ENCODE measurements at places on chromosomes 6 and 20. TPM values are rescaled to one million over a fixed set of nuclear protein-coding genes. Genes with fewer than 3 reads are reported as not detected.

WFDC12 gene
- not detected for total RNA-seq

HLA-DRB5 gene
- 19.0 TPM for total RNA-seq

GRCh38 chr6:89080281-89081128 lies at the start of gene PNRC1:
Gene PNRC1, plus strand, starts transcription at chr6:89080751. Its CDS starts 144 bp downstream, at chr6:89080895.
- DNase-seq = peak; percentile 100

CTAGE9 gene
- not detected for total RNA-seq

- no peak for DNase-seq
Observed at GRCh38 chr6:126117251-126117650, 130.9 kb downstream of the TRMT11 start.

GRCh38 chr6:105920071-105920470 lies 166.1 kb upstream of the PRDM1 start:
- no peak for DNase-seq

MRPS18B gene
- 170 TPM for total RNA-seq

STX7 gene
- 64.3 TPM for total RNA-seq

DNA sequence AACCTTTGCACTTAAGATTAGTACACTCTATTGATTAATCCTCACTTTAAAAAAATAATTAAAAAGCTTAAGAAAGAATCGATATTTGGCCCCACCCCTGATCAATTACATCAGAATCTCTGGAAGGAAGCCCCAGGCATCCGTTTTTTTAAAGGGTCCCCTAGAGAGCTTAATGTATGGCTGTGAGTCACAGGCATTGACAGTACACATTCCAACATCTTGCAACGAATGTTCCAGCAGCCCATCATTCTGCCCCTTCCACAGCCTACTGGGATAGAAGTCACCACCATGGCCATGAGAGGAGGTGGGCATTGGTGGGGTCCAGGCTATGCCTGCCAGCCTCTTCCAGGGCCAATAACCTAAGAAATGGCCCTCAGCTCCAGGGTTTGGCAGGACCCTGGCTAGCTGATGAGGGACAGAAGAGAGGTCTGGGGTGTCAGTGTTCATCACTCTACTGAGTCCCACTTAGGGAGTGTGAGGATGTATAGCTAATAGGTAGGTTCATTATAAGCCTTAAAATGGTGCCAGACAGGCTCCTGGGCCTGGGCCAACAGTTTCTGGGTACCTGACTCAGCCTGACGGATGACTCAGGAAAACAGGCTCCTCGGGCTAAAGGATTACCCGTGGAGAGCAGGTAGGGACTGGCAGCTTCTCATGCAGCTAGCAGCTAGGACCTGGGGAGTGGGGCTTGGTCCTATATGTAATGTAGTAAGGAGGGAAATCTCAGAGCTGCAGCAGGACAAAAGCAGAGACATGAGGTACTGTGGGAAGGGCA lies 40.4 kb downstream of the MDGA1 start:
- no peak for DNase-seq

GRCh38 chr6:111339294-111339693 lies 143.7 kb downstream of the REV3L start:
- DNase-seq = no peak

DNA sequence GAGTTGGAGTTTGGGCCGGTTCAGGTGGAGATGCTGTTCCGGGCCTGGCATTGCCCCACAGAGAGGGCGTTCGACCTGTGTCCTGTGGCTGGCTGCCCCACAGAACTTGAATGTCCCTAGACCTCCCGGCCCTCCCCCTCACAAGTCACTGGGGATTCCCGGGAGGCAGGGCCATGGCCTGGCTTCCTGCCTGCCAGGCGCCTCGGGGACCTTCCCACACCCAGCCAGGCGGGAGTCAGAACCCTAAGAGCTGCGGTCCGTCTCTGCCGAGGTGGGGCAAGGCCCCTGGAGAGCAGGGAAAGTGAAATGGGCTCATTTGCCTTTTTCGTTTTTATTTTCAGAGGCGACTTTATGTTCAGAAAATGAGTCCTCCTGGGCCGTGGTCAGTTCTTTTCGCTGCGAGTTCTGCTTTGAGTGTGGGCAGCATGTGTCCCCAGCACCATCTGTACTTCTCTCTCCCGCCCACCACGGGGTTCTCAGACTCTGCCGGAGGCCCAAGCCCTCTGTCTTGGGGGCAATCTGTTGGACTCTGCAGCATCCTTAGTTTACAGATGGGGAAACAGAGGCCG lies 8.5 kb downstream of the RBM38 start:
- peak; percentile 77 for DNase-seq

GRCh38 chr20:44790638-44791393 lies 19.5 kb downstream of the RIMS4 start:
- no peak for DNase-seq

TP53INP2 gene
- total RNA-seq = 9.7 TPM

GRCh38 chr6:18473755-18474154 lies 86.6 kb downstream of the RNF144B start:
- no peak for DNase-seq

LY6G6D gene
- not detected for total RNA-seq

DNA sequence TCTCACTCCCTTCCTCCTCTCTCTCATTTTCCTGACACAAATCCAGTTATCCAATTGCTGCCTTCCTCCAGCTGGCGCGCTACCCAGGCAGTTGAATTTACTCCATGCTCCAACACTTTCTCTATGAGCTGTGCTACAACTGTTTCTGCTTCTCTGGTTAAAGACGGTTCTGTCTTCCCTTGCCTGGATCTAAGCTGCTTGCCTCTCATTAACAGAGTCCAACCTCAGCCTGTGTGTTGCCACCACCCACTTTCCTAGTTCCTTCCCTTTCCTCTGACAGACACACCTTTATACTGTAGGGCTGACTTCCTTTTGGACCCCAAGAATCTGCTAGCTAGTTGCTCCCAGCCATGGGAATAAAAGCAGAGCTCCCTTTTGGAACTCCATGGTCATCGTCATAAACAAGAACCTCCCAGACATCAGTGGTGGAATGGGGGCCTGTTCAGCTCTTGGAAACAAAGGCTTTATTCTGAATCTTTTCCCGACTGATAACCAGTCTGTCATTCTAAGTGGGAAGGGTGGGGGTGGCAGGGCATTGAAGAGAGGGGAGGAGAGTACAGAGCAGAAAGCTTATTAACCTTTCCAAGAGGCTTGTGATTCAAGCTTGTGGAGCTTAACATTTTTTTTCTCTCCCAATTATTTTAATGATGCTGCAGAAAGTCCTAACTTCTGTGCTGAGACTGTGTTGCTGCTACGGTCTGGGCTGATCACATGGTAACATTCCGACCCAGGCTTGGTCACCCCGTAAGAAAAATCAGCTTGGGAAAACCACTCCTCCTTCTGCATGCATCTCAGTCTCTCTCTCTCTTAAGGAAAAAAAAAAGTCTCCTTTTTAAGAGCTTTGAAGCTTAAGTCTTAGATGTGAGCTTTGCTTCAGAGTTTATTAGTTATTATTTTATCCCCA lies 31.3 kb upstream of the BMP2 start:
- DNase-seq = no peak

DNA sequence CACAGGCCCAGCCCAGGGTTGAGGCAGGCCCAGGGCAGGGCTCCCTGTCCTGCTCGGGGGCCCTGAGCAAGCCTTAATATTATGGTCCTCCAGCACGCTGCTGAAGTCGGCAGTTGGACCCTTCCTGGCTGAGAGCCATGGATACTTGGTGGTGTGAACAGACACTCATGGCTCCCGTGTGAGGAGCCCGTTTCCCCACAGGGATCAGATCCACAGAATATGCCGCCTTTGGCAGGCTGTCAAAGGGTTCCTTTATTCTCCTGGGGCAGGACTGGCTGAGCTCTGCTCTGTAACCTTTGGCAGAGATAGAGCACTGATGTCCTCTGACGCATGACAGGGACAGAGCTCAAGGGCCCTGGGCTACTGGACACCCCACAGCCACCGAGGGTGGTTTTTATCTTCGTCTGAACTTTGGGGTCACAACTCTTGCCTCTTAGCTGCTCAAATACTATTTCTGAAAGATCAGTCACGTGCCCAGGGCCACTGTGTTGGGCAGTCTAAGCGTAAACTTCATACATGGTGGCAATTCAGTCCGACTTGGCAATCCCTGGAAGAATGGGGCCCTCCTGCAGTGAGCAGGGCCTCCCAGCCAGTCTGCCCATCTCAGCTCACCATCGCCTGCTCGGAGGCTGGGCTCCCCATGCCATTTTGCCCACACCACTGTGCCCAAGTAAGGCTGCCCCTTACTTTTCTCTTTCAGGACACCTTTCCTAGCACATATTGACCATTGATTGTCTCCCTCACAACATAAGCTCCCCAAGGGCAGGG lies 49.1 kb downstream of the TTI1 start:
- no peak for DNase-seq

DNA sequence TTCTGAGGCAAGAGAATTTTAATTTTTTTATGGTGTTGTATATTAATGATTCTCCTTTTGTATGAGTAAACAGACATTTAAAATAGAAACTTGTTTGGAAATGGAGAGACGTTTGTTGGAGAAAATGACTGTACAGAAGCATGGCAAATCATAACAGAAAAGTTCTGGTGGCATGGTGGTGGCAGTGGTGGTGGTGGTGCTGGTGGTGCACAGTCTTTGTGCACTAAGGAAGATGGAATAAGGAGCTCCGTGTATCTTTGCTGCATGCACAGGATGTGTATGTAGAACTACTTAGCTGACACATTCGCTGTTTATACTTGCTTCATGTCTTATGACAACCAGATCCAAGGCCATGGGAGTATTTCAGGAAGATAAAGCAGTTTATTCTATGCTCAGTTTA lies 294.9 kb downstream of the UTRN start:
- no peak for DNase-seq

Measured in gastrocnemius medialis (tissue), 4 donors.